ENCODE measurements at places on chromosomes 4 and X.

- no peaks in the 10 kb centered on the region for H3K36me3 ChIP-seq
- DNase-seq = no peak
- H3K4me3 ChIP-seq = no peak overlapping the region
- H3K27ac ChIP-seq = no peak overlapping the region
Measured at GRCh38 chr4:145566768-145567167, 52.4 kb upstream of the MMAA start.

DNA sequence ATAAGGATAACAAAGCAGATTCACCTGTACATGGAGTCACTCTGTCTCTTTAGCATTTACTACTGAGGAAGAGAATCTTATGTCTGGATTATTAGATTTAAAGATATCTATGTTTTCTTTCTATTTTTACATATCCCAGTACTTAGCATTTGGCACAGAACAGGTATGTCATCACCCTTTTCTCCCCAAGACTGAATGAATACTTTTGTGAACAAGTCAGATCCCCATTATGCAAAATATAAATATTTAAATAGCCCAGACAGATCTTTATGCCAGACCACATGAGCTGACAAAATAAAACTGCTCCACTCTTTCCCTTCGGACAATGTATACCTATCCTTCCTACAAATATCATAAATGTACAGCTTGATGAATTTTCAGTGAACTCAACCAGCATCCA lies 94.5 kb downstream of the CASK start:
- H3K4me3 ChIP-seq = no peak overlapping the region
- H3K27ac ChIP-seq = no peak overlapping the region
- H3K27me3 ChIP-seq = no peaks in the 10 kb centered on the region
- DNase-seq = no peak
- no peaks in the 10 kb centered on the region for H3K36me3 ChIP-seq

DNA sequence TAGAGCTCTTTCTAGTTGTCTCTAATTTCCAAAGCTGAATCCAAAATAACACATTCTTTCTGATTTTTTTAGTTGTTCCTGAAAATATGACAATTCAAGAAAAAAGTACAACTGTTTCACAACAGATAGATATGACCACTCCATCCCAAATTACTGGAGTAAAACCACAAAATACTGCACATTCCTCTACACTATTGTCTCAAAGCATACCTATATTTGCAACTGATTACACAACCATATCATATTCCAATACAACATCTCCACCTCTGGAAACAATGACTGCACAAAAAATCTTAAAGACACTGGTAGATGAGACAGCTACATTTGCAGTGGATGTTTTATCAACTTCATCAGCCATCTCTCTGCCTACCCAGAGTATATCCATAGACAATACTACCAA lies 43.6 kb downstream of the ADGRG4 start:
- no peak overlapping the region for H3K27ac ChIP-seq
- no peaks in the 10 kb centered on the region for H3K4me1 ChIP-seq
- no peaks in the 10 kb centered on the region for H3K27me3 ChIP-seq
- no peak overlapping the region for H3K4me3 ChIP-seq

- no peak overlapping the region for H3K4me3 ChIP-seq
- H3K27me3 ChIP-seq = no peaks in the 10 kb centered on the region
- H3K27ac ChIP-seq = no peak overlapping the region
- H3K36me3 ChIP-seq = no peaks in the 10 kb centered on the region
- H3K4me1 ChIP-seq = no peaks in the 10 kb centered on the region
- DNase-seq = no peak
Measured at GRCh38 chr4:165048170-165048569, 5.5 kb upstream of the TRIM75 start.

DNA sequence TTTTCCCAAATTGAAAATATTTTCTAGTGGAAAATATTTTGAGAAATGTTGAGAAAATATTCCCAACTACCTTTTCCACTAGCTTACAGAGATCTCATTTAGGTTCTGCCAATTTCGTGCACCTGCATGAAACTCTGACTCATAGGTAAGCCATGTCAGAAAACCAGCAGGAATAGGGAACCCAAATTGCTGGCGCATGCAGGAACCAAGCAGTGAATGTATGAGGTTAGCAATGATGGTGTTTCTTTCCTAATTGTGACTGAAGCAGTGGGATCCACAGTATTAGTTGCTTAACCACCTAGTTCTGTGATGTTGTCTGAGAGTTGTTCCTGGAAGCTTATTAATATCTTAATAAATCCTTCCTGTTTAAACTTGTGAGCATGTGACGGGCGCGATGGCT lies 381.0 kb upstream of the TRAM1L1 start:
- H3K27me3 ChIP-seq = no peaks in the 10 kb centered on the region
- H3K27ac ChIP-seq = no peak overlapping the region
- no peak for DNase-seq
- no peaks in the 10 kb centered on the region for H3K4me1 ChIP-seq
- H3K36me3 ChIP-seq = no peaks in the 10 kb centered on the region

- no peak for DNase-seq
- no peaks in the 10 kb centered on the region for H3K27me3 ChIP-seq
Measured at GRCh38 chr4:172982151-172982590, 186.4 kb upstream of the GALNT7 start.
